Activated T-helper 9 cell treated with anti-CD3 and anti-CD28 coated beads, Interleukin-2, amount 50 U/mL, for 16 hours (primary cell): ENCODE measurements at places on chromosomes 11 and 22.

DNA sequence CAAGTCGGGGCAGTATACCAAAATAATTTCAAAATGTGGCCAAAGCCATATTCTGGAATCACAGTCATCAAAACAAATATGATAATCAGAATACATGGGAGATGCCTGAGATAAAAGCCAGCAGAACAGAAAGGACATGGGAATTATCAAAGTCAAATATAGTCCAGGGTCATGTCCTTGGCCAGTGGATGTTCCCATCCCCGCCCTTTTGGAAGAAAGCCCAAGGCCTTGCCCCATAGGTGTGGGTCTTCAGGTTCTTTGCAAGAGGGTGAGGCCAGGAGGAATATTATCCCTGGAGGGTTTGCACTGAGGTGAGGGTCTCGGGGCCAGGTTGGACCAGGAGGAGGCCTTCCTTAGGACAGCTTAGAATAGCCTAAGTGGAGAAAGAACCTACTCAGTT is 53.6 kb upstream of the CSNK2A3 start:
- no peak for DNase-seq

DNA sequence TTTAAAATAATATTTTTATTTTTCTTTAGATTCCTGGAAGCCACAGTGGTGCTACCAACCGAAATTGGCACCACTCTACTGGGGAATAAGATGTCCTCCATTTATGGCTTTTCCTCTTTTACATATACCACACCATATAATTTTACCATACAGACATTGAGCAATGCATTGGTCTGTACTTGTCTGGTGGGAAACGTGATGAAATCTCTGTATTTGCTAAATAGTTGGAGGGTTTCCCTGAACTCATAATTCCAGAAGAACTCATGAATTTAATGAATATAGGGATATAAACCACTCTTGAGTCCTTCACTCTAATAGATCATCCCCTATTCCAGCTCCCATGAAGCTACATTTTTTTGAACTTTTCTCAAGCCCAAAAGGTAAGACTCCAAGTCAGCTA is 28.0 kb upstream of the MMP13 start:
- no peak for DNase-seq

- DNase-seq = no peak
Observed at GRCh38 chr22:19895160-19895849, 40.6 kb upstream of the GNB1L start.

- DNase-seq = no peak
Observed at GRCh38 chr11:45890886-45891550, 5.6 kb downstream of the MAPK8IP1 start.

DNA sequence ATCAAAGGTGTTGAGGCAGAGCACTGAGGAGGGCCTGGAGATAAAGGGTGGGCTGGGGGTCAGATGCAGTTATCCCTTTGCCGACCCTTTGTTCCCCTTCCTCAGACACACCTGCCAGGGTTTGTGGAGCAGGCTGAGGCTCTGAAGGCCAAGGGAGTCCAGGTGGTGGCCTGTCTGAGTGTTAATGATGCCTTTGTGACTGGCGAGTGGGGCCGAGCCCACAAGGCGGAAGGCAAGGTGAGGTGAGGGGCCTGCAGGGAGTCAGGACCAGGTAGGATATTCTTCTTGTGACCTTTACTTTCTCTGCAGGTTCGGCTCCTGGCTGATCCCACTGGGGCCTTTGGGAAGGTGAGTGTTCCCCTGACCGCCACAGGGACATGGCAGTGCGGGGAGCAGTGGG is 2.6 kb downstream of the PRDX5 start:
- DNase-seq = no peak

GRCh38 chr11:11381471-11382105 is 28.5 kb upstream of the CSNK2A3 start:
- no peak for DNase-seq

- no peak for DNase-seq
Observed at GRCh38 chr11:125379981-125380380, 116.1 kb downstream of the FEZ1 start.

- no peak for DNase-seq
Observed at GRCh38 chr11:131693756-131694155, 323.3 kb downstream of the NTM start.

- no peak for DNase-seq
Observed at GRCh38 chr11:126378763-126379162, 23.3 kb downstream of the ST3GAL4 start.

- no peak for DNase-seq
Observed at GRCh38 chr11:45444796-45445195, 158.7 kb upstream of the SYT13 start.

DNA sequence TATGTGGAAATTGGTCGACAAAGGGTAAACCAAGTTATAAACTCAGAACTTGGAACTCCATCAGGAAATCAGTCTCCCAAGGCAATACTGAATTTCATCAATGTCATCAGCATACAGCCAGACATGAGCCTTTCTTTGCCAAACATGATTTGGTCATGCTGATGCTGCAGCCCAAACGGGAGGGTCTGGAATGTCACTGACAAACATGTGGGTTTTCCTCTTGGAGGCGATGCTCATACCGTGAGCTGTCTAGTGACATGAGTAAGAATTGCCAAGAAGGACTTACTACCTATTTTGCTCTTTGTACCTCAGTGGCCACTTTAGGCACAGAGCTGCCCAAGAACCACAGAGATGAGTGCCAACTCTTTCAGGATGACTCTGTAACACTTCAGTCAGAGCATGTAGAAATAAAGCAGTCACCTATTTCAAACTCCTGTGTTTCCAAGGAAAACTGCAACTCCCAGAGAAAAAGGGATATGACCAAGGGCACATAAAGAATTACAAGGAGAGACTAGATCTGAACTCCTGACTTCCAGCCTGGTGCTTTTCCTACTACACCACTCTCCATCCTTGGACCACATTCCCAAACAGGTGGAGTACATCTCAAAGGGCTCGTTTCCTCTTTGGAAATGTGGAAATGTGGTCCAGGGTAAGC is 24.3 kb upstream of the MRGPRX2 start:
- DNase-seq = no peak

DNA sequence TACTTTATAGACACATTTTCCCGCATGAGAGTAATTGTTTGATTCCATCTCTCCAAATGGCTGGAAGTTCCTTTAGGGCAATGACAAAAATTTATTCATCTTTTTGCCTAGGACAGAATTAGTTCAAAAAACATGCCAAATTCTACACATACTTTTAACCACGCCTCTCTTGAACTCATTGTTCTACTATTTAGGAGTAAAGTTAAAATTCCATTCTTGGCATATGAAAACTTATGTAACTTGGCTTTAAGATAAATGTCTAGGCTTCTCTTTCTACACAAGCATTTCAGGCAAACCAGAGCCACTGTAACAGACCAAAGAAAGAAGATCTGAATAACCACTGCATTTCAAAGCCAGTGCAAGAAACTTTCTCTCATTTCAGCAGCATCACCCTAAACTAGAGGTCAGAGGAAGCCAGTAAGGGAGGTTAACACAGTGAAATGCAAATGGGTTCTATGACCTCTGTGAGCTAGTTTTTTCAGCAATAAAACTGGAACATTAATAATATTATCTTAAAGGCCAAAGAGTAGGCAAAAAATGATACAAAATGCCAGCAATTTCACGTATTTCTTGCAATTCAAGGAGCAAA is 73.0 kb downstream of the RSF1 start:
- DNase-seq = no peak

GRCh38 chr11:72446929-72447769 is 12.8 kb upstream of the CLPB start:
- no peak for DNase-seq

DNA sequence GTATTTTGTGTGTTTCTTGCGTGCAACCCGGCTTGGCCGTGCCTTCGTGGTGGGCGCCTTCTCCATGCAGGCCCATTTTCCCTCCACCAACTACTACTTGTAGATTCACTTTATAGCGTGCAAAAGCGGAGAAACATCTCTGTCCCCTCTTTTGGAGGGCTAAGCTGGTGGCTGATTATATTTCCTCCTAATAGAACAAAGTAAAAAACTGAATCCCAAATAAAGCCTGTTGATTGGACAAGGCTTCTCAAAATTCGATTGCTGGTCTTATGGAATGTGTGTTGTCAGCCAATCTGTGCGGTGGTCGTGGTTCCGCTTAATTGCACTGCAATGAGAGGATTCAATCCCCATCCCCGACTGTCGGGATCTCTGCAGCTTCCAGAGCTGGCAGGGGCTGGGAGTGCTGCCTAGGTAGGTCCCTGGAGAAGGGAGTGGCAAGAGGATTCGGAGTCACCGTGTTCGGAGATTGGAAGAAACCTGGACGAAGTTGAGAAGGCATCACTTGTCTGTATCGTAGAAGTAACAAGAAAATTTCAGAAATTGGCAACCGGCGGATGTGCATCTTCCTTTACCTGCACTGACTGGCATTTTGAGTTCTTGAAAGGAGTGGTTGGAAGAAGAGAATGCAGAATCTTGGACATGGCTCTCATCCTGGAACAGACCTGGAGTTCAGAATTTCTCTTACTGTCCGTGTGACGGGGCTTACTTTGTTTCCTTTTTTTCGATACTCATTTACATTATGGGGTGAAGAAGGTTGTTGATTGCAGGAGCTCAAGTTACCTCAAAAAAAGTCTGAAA is 1.1 kb downstream of the HMGXB4 start:
- DNase-seq = no peak

- no peak for DNase-seq
Observed at GRCh38 chr11:3186166-3186953, 21.2 kb upstream of the OSBPL5 start.

DNA sequence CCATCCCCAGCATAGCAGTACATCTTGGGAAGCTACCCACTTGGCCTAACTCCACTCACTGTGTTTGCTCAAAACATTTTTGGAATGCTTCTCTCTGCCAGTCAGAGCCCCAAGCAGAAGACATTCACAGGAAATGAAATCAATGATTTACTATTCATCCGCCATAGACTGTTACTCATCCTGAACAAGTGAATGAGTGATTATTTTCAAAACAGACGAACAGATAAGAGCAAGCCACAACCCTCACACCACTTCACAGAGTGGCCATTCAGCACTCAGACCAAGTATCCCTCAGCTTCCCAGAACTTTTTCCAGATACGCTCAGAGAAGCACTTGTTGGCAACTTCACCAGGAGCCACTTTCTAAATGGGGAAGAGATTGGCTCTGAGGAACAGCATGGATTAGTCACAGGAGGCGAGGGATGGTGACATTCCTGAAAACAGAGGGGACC is 13.0 kb upstream of the UBASH3B start:
- DNase-seq = no peak

- no peak for DNase-seq
Observed at GRCh38 chr11:17414317-17414737, 25.9 kb upstream of the KCNJ11 start.

DNA sequence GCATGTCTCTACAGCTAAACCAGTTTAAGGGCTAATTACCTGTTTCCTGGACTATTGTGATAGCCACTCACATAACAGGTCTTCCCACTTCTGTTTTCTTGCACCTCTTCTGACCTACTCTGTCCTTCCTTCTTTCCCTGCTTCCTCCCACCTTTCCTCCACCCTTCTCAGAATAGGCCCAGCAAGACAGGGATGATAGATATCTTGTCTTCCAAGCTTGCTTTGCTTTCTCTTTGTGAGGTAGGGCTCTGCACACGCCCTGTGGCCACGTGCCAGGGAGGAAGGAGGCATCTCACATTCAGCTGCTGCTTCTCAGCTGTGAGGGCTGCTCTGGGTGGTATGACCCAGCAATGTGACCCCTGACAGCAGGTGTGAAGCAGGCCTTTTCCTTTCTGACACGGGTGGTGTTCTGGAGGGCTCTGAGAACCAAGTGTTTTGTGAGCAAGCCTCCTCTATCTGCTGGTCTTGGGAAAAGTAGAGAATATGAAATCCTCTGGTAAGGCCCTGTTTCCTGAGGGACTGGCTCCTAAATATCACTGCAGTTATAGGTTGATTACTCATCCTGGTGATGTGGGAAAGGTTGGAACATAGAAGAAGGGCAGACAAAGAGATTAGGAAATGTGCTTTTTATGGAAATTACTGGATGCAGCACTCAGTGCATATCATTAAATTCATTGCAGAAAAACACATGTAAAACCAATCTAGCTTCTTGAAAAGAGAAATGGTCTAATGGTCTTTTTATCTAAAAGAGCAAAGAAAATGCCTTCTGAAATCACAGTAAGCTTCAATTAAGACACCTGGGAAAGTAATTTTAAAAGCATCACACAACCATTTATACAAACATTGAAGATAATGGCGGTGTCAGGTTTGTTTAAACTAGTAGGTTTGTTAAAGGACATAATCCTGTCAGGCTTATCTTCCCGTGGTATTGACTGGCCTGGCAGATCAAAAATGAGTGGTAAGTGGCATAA is 8.5 kb downstream of the AMOTL1 start:
- DNase-seq = no peak
